AG09319 (cell line): ENCODE measurements at places on chromosomes 3 and 15.

DNA sequence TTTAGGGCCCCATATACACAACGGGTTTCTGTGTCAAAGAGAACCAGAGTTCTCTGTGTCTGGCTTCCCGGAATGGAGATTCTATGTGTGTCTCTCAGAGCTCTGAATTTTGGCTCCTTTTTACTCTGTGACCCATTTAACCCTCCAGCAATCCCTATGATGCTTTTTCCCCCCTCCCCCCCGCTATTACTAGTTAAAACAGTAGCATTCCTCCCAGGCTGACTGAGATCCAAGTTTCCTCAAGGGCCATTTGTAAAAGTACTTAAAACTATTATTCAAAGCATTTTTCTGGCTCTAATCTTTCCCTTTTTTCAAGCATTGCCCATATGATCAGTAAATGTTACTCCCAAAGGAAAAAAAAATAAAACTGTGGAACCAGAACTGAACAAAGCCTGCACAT is 6.6 kb upstream of the STAC start:
- DNase-seq = no peak

DNA sequence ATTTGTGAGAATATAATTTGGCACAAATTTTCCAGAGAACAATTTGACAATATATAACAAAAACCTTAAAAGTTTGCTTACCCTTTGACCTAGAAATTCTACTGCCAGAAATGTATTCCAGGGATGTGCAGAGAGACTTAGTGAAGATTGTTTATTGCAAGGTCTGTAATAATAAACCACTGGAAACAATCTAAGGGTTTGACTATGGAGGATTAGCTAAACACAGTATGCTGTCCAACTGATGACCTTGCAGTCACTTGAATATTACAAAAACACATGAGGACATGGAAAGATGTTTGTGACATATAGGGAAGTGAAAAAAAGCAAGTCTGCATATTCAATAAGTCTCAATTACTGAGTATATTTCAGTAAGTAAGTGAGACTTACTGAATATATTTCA is 48.1 kb upstream of the CDV3 start:
- no peak for DNase-seq

DNA sequence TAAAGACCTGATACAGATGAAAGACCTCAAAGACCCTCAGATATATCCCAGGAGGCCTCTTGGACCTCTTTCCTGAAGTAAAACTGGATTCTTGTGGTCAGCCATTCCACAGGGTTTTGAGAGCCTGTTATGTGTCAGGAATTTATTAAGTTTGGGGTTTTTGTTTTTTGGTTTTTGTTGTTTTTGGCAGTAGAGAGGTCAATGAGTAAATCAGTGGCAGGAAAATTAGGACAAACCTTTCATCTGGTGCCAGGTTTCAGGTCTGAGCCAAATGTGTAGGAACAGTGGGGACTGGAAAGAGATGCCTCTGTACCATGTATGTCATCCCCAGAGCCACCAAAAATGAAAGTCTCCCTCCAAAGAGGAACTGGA is 520.4 kb upstream of the MDFIC2 start:
- DNase-seq = no peak

DNA sequence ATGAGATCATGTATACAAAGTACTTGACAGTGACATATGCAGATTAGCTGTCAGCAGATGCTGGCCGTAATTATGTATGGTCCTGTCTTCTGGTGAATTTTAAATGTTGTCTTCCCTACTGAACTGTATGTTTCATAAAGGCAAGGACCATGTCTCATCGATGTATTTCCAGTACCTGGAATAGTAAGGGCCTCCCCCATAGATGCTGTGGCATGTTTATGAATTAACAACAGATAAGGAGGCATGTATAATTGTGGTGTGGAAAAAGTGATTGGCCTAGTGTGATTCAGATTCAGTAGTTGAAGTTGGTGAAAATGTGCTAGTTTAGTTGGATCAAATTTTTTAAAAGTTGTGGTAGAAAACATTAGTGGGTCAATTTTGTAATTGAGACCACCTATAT is 202.7 kb upstream of the SLC2A2 start:
- DNase-seq = no peak

DNA sequence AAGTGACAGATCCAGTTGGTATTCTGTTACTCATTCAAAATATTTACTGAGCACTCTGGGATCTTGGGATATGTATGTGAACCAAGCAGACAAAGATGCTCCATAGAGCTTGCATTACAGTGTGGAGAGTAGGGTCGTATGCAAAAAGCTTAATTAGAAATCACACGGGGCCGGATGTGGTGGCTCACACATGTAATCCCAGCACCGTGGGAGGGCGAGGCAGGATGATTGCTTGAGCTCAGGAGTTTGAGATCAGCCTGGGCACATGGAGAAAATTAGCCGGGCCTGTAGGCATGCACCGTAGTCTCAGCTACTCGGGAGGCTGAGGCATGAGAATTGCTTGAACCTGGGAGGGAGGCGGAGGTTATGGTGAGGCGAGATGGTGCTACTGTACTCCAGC is 68.7 kb upstream of the MB21D2 start:
- no peak for DNase-seq

GRCh38 chr3:107598926-107599771 is 76.4 kb downstream of the BBX start:
- no peak for DNase-seq

DNA sequence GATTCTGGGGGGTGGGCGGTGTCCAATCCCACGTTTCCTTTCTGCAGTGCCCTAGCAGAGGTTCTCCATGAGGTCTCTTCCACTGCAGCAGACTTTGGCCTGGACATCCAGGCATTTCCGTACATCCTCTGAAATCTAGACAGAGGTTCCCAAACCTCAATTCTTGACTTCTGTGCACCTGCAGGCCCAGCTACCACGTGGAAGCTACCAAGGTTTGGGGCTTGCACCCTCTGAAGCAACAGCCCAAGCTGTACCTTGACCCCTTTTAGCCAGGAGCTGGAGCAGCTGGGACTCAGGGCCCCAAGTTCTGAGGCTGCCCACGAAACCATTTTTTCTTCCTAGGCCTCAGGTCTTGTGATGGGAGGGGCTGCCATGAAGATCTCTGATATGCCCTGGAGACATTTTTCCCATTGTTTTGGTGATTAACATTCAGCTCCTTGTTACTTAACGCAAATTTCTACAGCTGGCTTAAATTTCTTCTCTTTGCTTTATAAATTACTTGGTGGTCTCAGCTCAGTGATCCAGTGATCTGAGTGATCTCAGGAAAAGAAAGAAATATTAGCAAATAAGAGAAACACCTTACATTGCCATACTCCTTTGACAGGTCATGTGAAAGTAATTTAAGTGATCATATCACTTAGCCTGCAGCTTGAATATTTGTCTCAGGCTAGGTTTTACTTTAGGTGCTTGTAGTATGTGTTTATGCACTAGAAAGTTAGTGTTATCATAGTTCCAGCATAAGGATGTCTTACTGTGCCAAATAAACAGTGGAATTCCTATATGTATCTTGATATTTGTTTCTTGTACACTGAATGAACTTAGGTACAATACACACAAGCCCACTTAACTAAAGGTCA is 3.0 kb downstream of the SNAP23 start:
- DNase-seq = no peak

GRCh38 chr15:67290319-67290718 is 35.7 kb downstream of the IQCH start:
- no peak for DNase-seq
